ENCODE measurements at places on chromosomes 11 and 22.
A peak's percentile ranks its signal among the peaks of the same experiment; 100 is the strongest.

GRCh38 chr11:45145379-45146071, 914 bp upstream of the PRDM11 start:
- no peak for DNase-seq

GRCh38 chr11:19633276-19633675, 79.4 kb upstream of the NAV2 start:
- peak; percentile 85 for DNase-seq

GRCh38 chr22:41478473-41478872, 9.6 kb downstream of the ACO2 start:
- DNase-seq: no peak

GRCh38 chr11:19742588-19743292, 30.1 kb downstream of the NAV2 start:
- DNase-seq: peak; percentile 79

- DNase-seq: no peak
These were observed 70.3 kb upstream of the BDNF start for GRCh38 chr11:27770576-27770975.

DNA sequence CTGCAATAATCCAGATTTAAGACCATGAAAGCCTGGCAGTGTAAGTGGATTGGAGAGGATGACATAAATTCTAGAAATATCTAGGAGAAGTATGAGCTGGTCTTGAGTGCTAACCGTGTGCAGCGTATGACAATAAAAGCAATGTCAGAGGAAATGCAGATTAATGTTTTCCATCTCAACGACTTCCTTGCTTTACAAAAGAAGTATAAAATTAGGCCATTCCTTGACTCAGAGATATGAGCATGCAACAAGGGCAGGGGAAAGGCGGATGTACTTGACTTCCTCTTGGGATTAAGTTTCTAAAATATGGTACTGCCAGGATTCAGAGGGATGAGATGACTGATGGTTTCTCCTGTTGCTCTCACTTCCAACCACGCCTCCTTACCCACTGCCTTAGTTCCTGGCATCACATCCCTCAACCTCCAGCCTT, 32.3 kb downstream of the ADAMTS15 start:
- DNase-seq: no peak

DNA sequence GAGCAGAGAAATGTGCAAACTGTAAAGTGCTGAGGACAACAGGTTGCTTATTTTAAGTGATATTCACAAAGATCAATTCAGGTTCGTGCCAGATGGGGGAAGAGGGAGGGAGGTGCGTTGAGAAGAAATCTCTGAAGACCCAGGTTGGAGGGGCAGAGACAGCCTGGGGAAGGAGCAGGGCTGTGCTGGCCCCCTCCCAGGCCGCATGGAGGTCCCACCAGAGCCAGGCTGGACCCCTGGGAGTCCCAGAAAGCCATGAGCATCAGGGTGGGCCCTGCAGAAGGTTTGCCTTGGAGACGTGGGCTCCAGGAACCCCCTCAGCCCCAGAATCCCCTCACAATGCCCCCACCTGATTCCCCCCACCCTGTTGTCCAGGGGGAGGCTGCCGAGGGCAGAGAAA, 47.4 kb downstream of the IGLL1 start:
- DNase-seq: no peak

- no peak for DNase-seq
These were observed 195.1 kb downstream of the TBC1D22A start for GRCh38 chr22:46957521-46957920.

GRCh38 chr11:95135155-95135554, 45.5 kb downstream of the ENDOD1 start:
- no peak for DNase-seq

- DNase-seq: no peak
These were observed 857.2 kb upstream of the TENM4 start for GRCh38 chr11:80297858-80298632.

GRCh38 chr11:92083123-92083522, 141.5 kb upstream of the FAT3 start:
- DNase-seq: no peak

DNA sequence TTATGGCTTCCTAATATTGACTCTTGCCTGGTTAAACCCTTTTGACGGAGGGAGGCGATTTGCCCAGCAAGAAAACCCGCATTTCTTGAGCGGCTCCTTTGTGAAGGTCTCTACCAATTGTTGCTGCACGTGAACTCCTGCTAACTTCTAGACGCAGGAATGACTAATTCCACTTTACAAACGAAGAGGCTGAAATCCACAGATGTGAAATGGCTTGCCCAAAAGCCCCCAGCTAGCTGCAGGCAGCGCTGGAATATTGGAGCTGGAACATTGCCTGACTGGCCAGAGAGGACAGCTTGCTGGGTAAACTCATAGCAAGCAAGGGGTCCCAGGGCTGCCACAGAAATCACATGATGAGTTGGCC, 542 bp downstream of the GCAT start:
- DNase-seq: no peak

DNA sequence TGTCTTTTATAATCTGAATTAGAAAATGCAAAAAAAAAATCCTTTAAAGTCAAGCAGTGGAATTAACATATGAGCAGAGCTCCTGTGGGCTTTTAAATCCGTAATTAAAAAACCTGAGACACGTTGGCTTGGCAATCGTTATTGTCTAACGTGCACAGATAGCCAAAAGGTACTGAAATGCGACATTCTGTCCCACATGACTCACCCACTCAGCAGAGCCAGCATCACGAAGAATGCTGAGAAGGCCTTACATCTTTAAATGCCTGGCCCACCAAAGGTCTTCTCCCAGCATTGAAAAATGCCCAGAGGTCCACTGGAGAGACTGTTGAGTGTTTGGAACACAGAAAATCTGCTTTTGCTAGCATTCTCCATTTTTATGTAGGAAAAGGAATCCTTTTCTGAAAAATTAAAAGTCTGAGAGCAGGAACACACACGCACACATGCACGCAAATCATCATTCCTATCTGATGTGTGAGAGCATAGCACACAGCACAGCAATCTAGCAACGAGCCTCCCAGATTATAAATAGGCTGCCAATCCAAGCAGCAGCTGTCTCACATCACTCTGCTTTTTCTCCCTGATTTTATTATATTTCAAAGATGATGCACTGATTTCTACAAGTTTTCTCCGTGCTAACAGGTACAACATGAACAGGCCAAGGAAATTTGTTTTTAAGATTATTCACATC, 94.5 kb downstream of the PHF21A start:
- DNase-seq: no peak

GRCh38 chr22:31229402-31230079, 17.4 kb downstream of the LIMK2 start:
- no peak for DNase-seq

DNA sequence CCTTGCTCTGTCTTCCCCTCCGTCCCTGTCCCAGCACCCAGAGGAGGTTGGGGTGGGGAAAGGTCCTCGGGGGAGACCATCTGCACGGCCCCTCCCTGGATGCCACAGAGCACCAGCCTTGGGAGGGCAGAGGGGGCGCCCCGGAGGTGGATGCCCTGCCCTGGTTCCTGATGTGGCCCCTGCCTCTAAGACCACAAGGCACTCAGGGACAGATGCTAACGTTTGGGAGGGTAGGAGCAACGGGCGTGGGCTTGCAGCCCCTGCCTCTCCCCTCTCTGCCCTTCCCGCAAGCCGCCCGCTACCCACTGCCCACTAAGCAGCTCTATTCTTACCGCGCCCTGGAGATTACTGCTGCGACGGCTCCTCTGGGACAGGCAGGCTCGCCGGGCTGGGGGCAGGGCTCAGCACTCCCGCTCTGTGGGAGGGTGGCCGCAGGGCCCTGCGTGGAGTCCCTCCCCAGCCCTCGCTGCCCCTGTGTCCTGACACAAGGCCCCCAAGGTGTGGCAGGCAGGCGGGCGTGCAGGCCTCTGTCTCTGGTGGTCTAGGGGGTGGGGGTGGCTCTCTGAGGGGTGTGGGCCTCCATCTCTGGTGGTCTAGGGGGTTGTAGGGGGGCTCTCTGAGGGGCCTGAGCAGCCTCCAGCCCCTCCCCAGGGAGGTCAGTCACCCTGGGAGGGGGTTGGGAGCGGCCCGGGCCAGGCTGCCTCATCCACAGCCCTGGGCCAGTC, 14.9 kb downstream of the BRSK2 start:
- DNase-seq: no peak

GRCh38 chr22:26273011-26273675, 103.9 kb downstream of the SEZ6L start:
- no peak for DNase-seq

GRCh38 chr11:911031-911889, 650 bp upstream of the CHID1 start:
- peak; percentile 74 for DNase-seq

DNA sequence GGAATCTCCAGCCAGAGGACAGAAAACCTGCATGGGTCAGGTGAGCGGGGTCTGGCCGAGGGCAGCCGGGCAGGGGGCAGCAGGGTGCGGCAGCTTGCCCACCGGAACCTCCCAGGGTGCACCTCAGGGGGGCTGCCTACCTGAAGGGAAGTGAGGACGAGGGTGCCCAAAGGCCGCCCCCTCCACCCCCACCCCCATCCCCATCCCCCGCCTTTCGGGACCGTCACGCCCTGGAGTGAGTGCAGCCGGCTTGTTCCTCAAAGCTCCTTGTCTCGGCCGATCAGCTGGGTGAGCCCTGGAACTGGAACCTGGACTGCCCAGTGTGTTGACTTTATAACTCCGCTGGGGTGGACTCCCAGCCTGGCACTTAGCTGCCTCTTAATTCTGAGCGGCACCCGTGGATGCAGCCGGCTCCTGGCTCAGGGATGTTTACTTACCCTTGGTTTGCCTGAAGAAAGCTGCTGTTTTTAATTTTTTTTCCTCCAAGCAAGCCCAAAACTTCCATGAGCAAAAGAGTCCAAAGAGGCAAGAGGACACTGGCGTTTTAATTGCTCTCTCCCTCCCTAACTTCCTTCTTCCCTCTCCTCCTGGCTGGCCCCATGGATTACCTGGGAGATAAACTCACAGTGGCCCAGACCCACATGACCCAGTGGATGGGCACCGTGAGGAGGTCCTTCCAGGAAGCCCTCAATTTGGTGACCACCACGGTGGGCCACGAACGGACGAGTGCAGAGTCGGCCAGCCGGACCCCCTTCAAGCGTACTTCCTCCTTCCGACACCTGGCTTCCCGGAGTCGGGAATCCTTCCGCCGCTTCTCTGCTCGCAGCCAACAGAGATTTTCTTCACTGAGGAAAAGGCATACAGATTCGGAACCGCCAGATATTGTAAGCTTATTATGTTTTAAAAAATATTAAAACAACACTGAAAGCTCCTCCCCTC, 87.8 kb upstream of the CRYBB3 start:
- peak; percentile 81 for DNase-seq

DNA sequence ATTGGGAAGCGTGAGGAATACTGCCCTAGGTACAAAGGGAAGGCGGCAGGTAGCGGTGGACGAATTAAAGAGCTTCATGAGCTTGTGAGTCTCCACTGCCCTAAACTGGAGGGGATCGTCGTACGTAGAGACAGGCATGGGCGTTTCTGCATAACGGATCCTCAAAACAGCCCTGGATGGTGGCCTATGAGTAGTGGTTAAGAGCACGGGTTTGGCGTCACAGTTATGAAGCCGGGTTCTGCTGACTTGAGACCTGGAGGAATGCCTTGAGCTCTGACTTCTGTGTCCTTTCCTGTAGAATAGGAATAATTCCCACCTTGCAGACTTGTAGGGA, 335 bp downstream of the TMEM138 start:
- DNase-seq: no peak

DNA sequence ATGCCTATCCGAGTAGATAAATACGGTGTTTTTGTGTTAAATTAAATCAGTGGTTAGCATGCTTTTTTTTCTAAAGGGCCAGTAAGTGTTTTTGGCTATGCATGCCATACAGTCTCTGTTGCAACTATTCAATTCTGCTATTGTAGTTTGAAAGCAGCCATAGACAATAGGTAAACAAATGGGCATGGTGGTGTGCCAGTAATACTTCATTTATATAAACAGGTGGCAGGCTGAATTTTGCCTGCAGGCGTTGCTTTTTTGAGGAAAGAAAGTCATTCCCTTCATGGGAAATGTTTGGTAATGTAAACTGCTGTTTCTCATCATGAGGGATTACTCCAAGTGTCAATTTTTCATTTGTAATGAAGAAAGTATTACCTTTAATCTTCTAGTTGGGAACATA, 106.5 kb downstream of the TMEM135 start:
- no peak for DNase-seq

GRCh38 chr11:73423506-73423905, 47.3 kb downstream of the RELT start:
- DNase-seq: no peak

GRCh38 chr22:19631899-19632667, 82.2 kb upstream of the SEPTIN5 start:
- no peak for DNase-seq

GRCh38 chr11:70000228-70000627, 77.9 kb upstream of the ANO1 start:
- no peak for DNase-seq

GRCh38 chr22:47206164-47206563, 443.7 kb downstream of the TBC1D22A start:
- DNase-seq: no peak

DNA sequence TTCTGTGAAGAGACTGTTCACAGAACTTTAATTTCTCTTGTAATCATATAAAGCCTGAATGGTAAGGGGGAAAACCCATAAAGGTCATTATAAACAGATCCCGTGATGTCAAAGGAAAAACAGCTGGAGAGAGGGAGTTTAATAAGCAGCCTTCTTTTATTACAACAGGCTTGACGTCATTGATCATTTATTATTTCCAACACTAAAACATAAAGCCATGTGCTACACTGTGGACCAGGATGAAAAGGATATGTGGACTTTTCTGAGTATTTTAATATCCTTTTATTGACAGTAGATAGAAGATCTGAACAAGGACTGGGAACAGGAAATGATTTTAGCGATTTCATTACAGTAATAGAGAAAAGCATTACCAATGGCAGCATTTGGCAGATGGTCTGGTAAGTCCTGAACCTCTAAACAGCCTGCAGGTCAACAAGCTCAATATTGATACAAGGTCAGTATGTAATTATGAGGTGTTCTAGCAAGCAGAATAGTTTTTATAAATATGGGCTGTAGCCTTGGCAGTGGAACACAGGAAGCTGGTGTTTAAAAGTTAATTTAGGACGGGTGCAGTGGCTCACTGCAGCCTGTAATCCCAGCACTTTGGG, 25.1 kb upstream of the TPH1 start:
- no peak for DNase-seq

GRCh38 chr11:74465291-74465708, 2.0 kb downstream of the KCNE3 start:
- no peak for DNase-seq

GRCh38 chr22:38213319-38213989, 11.7 kb downstream of the MAFF start:
- no peak for DNase-seq

GRCh38 chr11:29959488-29959887, 57.3 kb downstream of the KCNA4 start:
- no peak for DNase-seq

DNA sequence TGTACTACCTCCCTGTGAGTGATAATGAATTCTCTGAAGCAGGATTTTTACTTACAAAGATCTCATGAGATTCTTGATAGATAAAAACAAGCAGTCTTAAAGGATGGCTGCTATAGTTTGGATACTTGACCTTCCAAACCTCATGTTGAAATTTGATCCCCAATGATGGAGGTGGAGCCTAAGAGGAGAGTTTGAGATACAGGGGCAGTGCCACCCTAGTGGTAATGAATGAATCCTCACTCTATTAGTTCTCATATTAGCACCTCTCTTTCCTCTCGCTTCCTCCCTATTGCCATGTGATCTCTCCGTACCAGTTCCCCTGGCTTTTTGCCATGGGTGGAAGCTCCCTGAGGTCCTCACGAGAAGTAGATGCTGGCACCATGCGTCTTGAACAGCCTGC, 37.9 kb upstream of the OR8B8 start:
- no peak for DNase-seq

GRCh38 chr22:23698094-23698493, 7.3 kb downstream of the RGL4 start:
- DNase-seq: no peak
